Activated CD4-positive, alpha-beta T cell treated with anti-CD3 and anti-CD28 coated beads, Interleukin-2, amount 10 ng/mL, durations not matched to agents 7 days and 5 days (primary cell): ENCODE measurements at places on chromosomes 6 and 20. TPM values are rescaled to one million over a fixed set of nuclear protein-coding genes. Genes with fewer than 3 reads are reported as not detected.

Gene BPIFB1
- total RNA-seq = not detected

Gene DOK5
- total RNA-seq = not detected

GRCh38 chr6:165662041-165662748 lies 846 bp downstream of the PDE10A start:
- no peaks in the 10 kb centered on the region for H3K36me3 ChIP-seq
- H3K27me3 ChIP-seq = peaks cover 61% of the 10 kb centered on the region
- DNase-seq = no peak
- no peak overlapping the region for H3K4me3 ChIP-seq
- H3K27ac ChIP-seq = no peak overlapping the region

DNA sequence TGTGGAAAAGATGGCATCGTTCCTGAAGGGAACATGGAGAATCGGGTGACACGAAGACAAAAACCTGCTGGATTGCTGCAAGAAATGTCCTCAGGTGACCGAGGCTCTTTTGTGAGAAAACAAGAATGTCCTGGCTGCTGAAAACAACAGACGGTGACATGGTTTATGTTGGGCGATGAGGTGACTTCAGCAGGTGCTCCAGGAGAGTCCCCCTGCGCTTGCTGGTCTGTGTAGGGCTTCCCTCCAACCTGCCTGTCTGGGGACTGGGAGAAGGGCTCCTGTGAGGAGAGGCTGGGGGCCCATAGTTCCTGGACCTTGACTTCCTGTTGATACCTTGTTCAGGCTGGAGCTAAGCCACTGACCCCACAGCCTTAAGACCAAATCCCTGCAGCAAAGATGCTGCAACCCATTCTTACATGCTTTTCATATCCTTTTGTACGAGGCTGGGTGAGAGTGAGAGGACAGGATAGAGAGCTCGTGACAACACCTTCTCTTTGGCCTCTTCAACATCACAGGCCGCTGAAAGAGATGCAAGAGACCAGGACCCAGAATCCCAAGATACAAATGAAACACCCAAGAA lies 134.8 kb downstream of the CD83 start:
- no peak overlapping the region for H3K4me3 ChIP-seq
- H3K36me3 ChIP-seq = peaks cover 7% of the 10 kb centered on the region
- no peak overlapping the region for H3K27ac ChIP-seq
- no peak for DNase-seq
- H3K27me3 ChIP-seq = no peaks in the 10 kb centered on the region

- no peak overlapping the region for H3K4me3 ChIP-seq
- no peaks in the 10 kb centered on the region for H3K36me3 ChIP-seq
- H3K27me3 ChIP-seq = peaks cover 11% of the 10 kb centered on the region
Observed at GRCh38 chr6:39642270-39642669, 82.9 kb downstream of the KIF6 start.

- H3K27me3 ChIP-seq = no peaks in the 10 kb centered on the region
- no peak overlapping the region for H3K27ac ChIP-seq
- no peaks in the 10 kb centered on the region for H3K36me3 ChIP-seq
- H3K4me1 ChIP-seq = peaks cover 3% of the 10 kb centered on the region
- no peak for DNase-seq
Observed at GRCh38 chr20:32183947-32184635, 23.5 kb downstream of the PLAGL2 start.

- no peaks in the 10 kb centered on the region for H3K4me1 ChIP-seq
- H3K4me3 ChIP-seq = no peak overlapping the region
- no peak for DNase-seq
- H3K27me3 ChIP-seq = no peaks in the 10 kb centered on the region
- H3K36me3 ChIP-seq = no peaks in the 10 kb centered on the region
Observed at GRCh38 chr6:152404936-152405595, 232.1 kb downstream of the SYNE1 start.

- H3K27me3 ChIP-seq = no peaks in the 10 kb centered on the region
- peak; percentile 7 for DNase-seq
- no peak overlapping the region for H3K4me3 ChIP-seq
- no peak overlapping the region for H3K27ac ChIP-seq
- peaks cover 12% of the 10 kb centered on the region for H3K4me1 ChIP-seq
- H3K36me3 ChIP-seq = no peaks in the 10 kb centered on the region
Observed at GRCh38 chr6:113632220-113632864, 224.8 kb upstream of the MARCKS start.

GRCh38 chr20:33291830-33292355 lies 8.9 kb downstream of the BPIFB1 start:
- no peaks in the 10 kb centered on the region for H3K36me3 ChIP-seq
- peaks cover 8% of the 10 kb centered on the region for H3K27me3 ChIP-seq
- H3K4me1 ChIP-seq = no peaks in the 10 kb centered on the region
- H3K27ac ChIP-seq = no peak overlapping the region
- H3K4me3 ChIP-seq = no peak overlapping the region

- DNase-seq = no peak
- no peak overlapping the region for H3K27ac ChIP-seq
- no peak overlapping the region for H3K4me3 ChIP-seq
Observed at GRCh38 chr6:53031281-53031680, 33.9 kb upstream of the FBXO9 start.

- DNase-seq = no peak
- H3K27ac ChIP-seq = no peak overlapping the region
- no peaks in the 10 kb centered on the region for H3K27me3 ChIP-seq
- H3K4me1 ChIP-seq = peaks cover 7% of the 10 kb centered on the region
Observed at GRCh38 chr6:109767961-109768360, 76.9 kb downstream of the FIG4 start.

DNA sequence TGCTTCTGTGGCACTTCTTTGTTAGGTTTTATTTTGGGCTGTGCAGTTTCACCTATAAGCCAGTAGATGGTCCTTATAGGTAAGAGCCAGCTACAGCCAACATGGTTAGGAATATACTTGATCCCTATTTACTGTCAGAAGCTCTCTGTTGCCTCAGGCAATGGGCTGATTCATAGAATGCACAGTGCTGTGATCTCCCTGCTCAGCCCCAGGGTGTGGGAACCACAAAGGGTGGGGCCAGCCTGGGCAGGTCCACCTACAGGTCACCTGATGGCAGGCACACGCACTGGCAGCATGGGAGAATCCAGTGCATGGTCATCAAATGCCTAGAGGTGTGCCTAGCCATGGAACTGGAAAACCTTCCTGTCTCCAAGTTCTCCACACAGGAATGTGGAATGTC lies 191.9 kb downstream of the MOXD1 start:
- H3K36me3 ChIP-seq = no peaks in the 10 kb centered on the region
- no peak overlapping the region for H3K27ac ChIP-seq
- DNase-seq = no peak
- H3K4me1 ChIP-seq = no peaks in the 10 kb centered on the region
- peaks cover 5% of the 10 kb centered on the region for H3K27me3 ChIP-seq
